ENCODE measurements at places on chromosomes 16 and 17.

GRCh38 chr17:77493238-77493820, 352.6 kb downstream of the SEC14L1 start:
- no peak for DNase-seq

DNA sequence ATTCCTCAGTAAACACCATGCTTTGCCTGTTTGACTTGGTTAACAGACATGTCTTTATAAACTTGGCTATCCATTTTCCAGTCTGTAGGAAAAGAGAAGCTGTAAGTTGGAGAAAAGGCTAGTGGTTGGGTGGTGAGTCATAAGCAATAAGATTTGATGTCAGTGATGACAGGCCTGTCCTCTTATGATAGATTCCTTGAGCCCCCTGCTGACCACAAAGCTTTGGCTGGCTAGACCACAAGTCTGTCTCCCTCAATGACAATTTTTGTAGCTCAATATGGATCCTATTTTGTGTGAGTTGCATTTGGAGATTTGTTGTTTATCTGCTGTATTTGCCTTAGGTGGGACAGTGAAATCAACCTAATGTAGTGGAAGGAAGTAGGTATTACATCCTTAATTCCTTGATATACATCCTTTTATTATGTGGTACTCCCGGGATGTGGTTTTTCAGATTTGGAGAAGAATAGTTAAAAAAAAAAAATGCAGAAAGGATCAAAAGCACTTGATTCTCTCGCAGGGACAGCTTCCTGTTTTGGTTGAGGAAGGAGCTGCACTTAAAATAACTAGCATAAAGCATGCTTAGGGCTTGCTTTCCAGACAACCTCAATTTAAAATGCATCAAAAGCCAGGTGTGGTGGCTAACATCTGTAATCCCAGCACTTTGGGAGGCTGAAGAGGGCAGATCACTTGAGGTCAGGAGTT, 67.4 kb downstream of the SIAH1 start:
- DNase-seq, result peak; percentile 74

GRCh38 chr17:43437756-43438155, 39.0 kb downstream of the ARL4D start:
- no peak for DNase-seq

GRCh38 chr17:10702574-10702973, 5.2 kb downstream of the ADPRM start:
- DNase-seq, result peak; percentile 5

DNA sequence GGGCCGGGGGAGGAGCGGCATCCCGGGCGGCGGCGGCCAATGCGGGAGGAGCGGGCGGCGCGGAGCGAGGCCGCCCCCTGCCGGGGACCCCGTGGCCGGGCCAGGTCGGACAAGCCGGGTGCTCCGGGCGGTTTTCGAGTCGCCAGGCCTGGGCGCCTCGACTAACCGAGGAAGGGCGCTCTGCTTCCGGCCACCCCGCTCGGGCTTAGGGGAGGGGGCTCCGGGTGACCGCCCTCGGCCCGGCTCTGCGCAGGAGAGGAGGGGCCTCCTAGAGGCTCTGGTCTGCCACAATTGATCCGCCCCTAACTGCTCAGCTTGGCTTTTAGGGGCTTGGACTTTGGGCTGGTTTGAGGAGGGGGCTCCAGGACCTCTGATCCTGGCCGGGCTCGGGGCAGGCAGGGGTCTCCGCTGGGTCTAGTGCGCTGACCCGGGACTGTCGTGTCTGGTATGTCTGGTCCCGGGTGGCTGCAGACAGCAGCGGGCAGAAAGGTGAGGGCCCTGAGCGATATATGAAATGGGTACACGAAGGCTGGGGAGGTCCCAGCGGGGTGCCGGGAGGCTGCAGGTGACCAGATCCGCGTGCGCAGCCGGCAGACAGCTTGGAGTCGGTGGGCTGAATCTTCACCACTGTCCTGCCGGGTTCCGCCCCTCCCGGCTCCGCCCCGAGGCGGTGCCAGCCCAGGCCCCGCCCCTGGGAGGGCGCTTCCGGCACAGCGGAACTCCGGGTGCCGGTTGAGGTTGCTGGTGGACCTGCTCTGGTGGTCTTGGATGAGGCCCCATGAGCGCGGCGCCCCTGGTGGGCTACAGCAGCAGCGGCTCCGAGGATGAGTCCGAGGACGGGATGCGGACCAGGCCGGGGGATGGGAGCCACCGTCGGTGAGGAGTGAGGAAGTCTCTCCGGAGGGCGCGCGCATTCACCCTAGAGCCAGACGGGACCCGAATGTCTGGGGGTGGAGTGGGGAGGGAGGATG, at the start of gene USB1:
TSS of gene USB1 (plus strand) at position 702 of the 971 bp plus-strand sequence. CDS start at position 779, 77 bp downstream.
- peak; percentile 58 for DNase-seq

DNA sequence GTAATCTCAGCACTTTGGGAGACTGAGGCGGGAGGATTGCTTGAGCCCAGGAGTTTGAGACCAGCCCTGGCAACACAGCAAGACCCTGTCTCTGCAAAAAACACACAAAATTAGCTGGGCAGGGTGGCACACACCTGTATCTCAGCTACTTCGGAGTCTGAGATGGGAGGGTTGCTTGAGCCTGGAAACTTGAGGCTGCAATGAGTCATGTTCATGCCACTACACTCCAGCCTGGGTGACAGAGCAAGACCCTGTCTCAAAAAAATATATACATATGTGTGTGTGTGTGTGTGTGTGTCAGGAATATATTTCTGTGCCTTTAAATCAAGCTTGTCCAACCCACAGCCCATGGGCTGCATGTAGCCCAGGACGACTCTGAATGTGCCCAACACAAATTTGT, 55.2 kb downstream of the CRISPLD2 start:
- DNase-seq, result no peak

- no peak for DNase-seq
Observed at GRCh38 chr17:10247810-10248209, 49.4 kb upstream of the GAS7 start.

DNA sequence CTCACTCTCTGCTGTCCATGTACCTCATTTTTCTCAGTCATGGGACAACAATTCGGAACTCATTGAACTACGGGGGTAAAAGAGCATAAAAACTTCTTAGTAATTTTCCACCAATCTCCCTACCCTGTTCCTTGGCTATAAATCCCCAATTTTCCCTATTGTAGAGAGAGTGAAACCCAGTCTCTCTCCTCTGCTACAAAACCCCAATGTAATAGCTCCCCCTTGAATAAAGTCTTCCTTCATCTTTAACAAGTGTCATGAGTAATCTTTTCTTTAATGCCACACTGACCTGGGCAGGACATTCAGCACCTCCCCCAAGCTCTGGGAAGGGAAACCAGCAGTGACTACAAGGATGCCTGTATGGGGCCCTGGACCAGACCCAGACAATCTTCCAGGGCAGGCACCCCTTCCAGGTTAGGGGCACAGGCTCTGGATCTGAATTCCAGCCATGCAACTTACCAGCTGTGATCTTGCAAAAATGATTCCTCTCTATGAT, 10.2 kb upstream of the EIF1 start:
- DNase-seq, result no peak

DNA sequence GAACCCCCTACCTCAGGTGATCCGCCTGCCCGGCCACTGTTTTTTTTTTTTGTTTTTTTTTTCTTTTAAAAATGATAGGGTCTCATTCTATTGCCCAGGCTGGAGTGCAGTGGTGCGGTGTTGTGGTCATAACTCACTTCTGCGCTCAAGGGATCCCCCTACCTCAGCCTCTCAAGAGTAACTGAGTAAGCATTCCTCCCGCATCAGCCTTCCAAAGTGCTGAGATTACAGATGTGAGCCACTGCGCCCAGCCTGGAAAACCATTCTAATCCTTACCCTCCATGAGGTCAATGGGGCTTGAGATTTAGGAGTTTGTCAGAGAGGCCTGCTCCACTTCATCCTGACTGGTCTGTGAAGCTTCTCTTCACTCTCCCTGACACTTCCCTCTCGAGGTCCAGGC, 12.5 kb downstream of the ERAL1 start:
- DNase-seq, result no peak

GRCh38 chr17:385178-385835, 32.7 kb upstream of the RPH3AL start:
- DNase-seq, result no peak

- no peak for DNase-seq
Observed at GRCh38 chr16:87119748-87120147, 197.4 kb downstream of the C16orf95 start.

- peak; percentile 89 for DNase-seq
Observed at GRCh38 chr17:74493331-74493833, 26.9 kb downstream of the CD300A start.

- DNase-seq, result no peak
Observed at GRCh38 chr16:22186517-22186916, 19.6 kb upstream of the EEF2K start.

GRCh38 chr16:23741675-23742303, 13.0 kb upstream of the CHP2 start:
- no peak for DNase-seq

DNA sequence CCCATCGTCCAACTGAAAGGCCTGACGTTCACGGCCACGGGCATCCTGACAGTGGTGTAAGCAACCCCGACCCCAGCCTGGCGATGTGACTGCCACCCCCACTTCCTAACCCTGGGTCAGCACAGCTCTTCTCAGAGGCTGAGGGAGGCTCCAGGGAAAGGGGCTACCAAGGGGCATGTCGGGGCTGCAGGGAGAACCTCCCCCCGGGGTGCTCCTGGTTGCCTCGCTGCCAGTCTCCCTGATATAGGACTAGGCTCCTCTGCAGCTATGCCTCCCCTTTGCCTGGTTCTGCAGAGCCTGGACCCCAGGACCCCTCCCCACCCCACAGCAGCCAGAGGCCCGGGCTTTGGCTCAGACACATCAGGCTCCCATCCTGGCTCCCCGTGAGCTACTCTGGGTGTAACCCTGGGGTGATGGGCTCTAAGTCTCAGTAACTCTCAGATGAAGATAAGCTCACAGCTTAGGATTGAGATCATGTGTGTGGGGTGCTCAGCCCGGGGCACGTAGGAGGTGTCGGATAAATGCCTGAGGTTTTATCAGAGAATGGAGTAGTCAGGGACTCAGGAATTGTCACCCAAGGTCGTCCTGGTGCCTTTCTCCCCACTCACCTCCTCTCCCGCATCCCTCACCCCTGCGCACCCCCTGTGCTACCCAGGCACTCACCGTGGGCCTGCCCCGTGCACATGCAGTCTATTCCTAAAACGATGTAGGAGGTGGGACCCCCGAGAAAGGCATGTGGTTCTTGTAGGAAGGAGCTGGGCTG, 10.6 kb downstream of the ITGAD start:
- no peak for DNase-seq

- no peak for DNase-seq
Observed at GRCh38 chr17:42333053-42333452, 44.8 kb downstream of the STAT5A start.

GRCh38 chr16:3637371-3637923, 17.0 kb upstream of the DNASE1 start:
- peak; percentile 46 for DNase-seq

GRCh38 chr16:47986031-47986430, 169.8 kb downstream of the ABCC12 start:
- DNase-seq, result no peak

- no peak for DNase-seq
Observed at GRCh38 chr16:72426386-72426785, 254.4 kb upstream of the PMFBP1 start.

DNA sequence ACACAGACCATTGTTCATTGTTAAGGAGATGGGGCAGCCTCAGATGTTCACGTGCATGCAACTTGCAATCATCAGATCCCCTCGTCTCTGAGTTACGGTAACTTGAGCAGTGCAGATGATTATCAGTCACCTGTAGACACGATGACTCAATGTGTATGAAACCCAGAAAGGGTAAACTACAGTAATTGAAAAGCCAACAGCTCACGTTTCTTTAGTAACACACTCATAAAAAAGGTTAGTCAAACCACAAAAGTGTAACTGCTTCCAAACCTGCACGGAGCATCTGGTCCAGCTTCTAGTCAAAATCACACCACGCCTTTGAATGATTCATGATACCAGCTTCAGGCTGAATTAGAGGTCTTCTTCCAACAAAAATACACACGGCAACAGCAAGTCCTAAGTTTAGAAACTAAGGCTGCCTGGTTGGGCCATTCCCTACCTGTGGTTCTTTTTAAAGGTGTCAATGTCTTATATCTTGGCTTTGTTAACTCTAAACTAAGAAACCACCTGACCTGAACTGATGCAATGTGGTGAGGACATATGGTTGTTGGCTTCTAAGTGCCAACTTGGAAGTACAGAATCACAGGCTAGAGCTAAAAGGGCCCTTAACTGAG, 32.3 kb downstream of the GRB7 start:
- DNase-seq, result no peak

GRCh38 chr16:70601576-70602575, 44.5 kb upstream of the IL34 start:
- DNase-seq, result no peak

GRCh38 chr16:280991-281659, 734 bp downstream of the ARHGDIG start:
- no peak for DNase-seq

DNA sequence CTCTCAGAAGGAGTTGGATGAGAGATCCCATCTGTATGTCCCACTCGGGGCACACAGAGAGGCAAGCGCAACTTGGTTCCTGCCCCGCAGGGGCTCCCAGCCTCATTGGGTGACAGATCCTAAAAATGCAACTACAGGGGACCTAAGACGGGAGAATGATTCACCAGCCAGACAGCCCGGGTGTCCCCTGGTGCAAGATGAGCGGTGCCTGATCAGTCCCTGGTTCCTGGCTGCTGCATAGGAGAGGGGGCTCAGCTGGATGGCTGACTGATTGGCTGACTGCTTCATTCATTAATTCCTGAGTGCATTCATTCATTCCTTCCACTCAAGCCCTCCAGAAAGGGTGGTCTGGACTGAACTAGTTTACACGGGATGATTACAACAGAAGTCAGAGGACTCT, 22.0 kb downstream of the WNT3 start:
- no peak for DNase-seq

GRCh38 chr16:22217890-22218730, 12.0 kb downstream of the EEF2K start:
- no peak for DNase-seq

DNA sequence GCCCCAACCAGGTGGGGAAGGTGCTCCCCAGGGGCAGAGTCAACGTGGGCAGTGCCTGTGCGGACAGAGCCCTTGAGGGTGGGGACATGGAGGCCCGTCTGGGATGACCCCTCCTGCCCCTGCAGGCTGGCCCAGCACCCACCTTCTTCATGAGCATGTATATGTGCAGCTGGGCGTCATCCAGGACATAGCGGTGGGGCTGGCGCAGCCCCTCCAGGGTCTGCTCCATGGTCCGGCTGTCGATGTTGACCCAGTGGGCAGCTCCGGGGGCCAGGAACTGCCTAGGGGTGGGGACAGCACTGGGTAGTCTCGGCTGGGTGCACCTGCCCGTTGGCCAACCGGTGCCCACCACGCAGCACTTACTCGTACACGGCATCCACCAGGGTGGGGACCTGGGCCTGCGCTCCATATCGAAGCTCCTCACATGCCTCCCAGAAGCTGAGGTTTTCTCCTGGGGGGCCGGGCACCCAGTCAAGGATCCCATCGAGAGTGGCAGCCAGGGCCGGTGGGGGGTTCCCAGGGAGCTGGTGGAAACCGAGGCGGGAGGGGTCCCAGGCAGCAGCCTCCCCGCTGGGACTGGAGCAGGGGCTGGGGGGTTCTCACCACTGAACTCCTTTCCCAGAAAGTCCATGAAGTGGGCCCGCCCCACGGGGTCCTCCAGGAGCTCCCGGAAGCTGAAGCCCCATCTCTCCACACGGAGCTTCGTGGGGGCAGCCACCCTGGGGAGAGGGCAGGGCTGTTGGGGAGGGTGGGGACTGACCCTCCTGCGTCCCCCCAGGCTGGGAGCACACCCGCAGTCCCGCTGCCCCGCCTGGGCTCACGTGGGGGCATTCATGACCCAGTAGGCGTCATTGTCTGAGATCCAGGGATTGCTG, 5.1 kb downstream of the RGS11 start:
- DNase-seq, result no peak

GRCh38 chr17:55053855-55054254, 85.3 kb downstream of the STXBP4 start:
- DNase-seq, result peak; percentile 68
